ENCODE measurements at places on chromosomes 13 and 19.

- no peak for DNase-seq
Observed at GRCh38 chr19:43741075-43741825, 13.5 kb downstream of the SMG9 start.

DNA sequence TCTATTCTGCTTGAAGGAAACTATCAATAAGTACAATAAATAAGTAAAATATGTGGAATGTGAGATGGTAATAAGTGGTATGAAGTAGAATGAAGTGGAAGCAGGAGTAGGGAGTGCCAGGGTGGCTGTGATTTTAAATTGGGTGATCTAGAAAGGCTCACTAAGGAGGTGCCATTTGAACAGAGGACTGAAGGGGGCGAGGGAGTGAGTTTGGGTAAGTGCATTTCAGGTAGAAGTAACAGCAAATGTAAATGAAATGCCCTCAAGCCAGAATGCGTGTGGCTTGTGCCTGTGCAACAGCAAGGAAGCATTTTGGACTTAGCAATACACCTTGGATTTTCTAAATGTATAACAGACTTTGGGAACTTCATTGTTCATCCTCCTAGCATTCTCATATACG is 77.1 kb downstream of the CCNA1 start:
- no peak for DNase-seq

GRCh38 chr13:112453207-112453829 is 77.2 kb downstream of the SPACA7 start:
- no peak for DNase-seq

- peak; percentile 95 for DNase-seq
Observed at GRCh38 chr19:1383312-1384084, at the start of gene NDUFS7. Gene NDUFS7, plus strand, starts transcription at chr19:1383907. Its CDS starts 20 bp downstream, at chr19:1383927.

DNA sequence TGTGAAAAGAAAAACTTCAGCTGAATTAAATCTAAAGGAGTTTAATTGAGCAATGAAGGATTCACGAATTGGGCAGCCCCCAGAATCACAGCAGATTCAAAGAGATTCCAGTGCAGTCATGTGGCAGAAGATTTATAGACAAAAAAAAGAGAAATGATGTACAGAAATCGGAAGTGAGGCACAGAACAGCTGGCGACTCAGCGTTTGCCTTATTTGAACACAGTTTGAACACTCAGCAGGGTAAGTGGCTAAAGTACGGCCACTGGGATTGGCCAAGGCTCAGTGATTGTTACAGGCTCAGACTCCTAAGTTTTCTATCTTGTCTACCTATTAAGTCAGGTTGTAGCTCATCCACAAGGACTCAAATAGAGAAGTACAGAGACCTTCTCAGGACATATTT is 11.6 kb upstream of the CFAP97D2 start:
- DNase-seq, result no peak

GRCh38 chr19:13727798-13728197 is 36.5 kb upstream of the MRI1 start:
- peak; percentile 73 for DNase-seq

DNA sequence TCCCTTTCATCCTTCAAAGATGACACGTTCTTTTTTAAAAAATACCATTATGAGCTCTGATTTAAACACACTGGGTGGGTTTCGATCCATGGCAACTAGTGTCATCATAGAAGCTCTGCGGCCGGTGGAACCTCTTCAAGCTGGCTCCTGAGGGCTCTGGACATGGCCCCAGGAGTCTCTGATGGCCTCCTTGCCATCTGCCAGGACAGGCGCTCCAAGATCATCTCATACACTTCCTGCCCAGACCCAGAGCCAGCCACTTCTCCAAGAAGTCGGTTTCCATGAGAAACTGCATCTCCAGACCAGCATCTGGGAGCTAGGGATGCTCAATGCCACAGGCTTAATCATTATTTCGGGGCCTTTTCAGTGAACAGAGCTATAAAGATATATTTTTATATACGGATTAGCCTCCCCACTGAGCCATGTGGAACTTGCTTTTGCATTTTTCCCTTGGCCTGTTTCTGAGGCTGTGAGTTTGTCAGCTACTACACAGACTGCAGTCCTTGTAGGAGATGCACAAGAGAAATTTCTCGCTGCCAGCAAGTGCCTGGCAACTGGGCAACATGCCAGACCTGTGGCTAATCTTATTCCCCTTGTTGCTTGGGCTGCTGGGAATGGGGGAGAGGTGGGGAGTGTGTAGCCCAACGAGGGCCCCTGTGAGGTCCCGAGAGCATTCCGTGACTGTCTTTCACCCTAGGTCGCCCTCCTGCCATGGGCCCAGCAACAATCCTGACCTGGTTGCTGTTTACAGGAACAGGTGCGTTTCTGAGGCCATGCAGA is 15.9 kb downstream of the SUGP1 start:
- DNase-seq, result no peak

DNA sequence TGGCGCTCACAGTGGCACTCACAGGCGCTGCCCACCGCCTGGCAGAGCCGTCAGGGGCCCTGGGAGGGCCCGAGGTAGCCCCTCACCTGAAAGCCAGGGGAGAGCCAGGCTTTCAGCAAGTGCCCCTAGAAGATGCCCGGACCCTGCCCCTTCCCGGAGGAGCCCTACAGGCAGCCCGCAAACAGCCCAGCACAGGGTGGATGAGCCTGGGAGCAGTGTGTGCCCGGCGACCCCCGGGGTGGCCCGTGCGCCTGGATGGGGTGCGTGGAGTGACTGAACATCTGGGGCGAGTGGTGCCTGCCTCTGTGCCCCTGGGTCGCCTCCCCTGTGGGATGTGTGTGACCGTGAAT is 1.4 kb downstream of the CRLF1 start:
- no peak for DNase-seq

GRCh38 chr19:19487950-19488874 is 27.1 kb downstream of the TSSK6 start:
- no peak for DNase-seq

- no peak for DNase-seq
Observed at GRCh38 chr19:58218899-58219298, 9.8 kb upstream of the ZNF544 start.

DNA sequence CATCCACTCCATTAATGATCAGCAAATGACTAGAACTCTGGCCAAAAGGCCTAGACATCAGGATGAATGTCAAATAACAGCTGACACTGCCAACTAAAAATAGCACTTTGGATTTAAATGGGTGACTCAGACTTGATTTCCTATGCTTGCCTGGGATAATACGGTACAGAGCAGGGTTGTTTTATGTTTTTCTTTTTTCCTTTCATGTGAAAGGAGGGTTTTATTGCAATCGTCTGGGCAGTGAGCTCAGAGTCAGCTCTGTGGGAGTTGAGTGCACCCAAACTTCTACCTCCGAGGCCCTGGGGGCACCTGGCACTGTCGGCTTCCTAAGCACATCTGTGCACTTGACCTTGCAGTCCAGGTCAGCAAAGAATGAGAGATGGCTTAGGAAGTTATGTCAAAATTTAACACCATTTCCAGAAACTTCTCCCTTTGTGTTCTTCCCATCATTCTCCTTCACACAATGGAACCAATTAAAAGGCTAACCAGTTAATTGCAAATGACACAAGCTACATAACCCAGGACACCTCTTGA is 134.1 kb downstream of the LACC1 start:
- no peak for DNase-seq

GRCh38 chr13:111864566-111864965 is 202.4 kb upstream of the SOX1 start:
- DNase-seq, result no peak

GRCh38 chr19:5079071-5079774 is 110.3 kb downstream of the KDM4B start:
- no peak for DNase-seq

DNA sequence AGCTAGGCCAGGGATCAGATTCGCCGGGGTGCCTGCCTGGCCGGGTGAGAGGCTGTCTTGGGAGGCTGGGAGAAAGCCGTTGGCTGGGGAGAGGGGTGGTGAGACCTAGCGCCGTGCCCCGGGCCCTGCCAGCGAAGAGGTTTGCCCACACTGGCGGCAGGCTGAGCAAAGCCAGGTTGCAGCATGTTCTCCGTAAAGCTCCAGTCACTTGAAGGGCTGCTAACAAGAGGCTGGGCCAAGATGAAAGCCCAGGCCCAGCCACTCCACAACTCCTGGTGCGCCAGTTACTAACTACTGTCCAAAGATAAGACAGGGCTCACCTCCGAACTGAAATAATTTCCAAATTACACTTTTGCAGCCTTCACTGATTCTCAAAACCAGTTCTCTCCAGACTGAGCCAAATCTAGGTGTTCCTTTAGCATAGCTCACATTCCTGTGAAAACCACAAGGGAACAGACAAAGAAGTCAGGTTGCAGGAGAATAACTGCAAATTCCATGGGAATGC is 16.3 kb downstream of the ELAVL1 start:
- no peak for DNase-seq

- DNase-seq, result no peak
Observed at GRCh38 chr19:42693760-42694350, 46.4 kb downstream of the PSG3 start.
